Chondrocyte (in vitro differentiated cells): ENCODE measurements at places on chromosomes 3 and 15. TPM values are rescaled to one million over a fixed set of nuclear protein-coding genes. Genes with fewer than 3 reads are reported as not detected.

The APH1B gene
- 12.0 to 20.1 TPM (median 17.4 TPM) in 3 replicates for total RNA-seq

The ELL3 gene
- 3.3 to 8.6 TPM (median 3.6 TPM) in 3 replicates for total RNA-seq

The GNB4 gene
- 73.8 to 77.6 TPM (median 75.9 TPM) in 3 replicates for total RNA-seq

The CSK gene
- total RNA-seq, result 39.9 to 47.4 TPM (median 41.5 TPM) in 3 replicates

The DUOXA2 gene
- total RNA-seq, result not detected in 3 replicates

The NR1I2 gene
- total RNA-seq, result not detected in 3 replicates

The ZNF445 gene
- 17.5 to 22.8 TPM (median 20.4 TPM) in 3 replicates for total RNA-seq

The IL17RC gene
- 20.8 to 26.4 TPM (median 21.3 TPM) in 3 replicates for total RNA-seq

The ZIC4 gene
- total RNA-seq, result 1.7 to 10.2 TPM (median 1.7 TPM) in 3 replicates

The ACTRT3 gene
- total RNA-seq, result 3.6 to 5.7 TPM (median 4.6 TPM) in 3 replicates

DNA sequence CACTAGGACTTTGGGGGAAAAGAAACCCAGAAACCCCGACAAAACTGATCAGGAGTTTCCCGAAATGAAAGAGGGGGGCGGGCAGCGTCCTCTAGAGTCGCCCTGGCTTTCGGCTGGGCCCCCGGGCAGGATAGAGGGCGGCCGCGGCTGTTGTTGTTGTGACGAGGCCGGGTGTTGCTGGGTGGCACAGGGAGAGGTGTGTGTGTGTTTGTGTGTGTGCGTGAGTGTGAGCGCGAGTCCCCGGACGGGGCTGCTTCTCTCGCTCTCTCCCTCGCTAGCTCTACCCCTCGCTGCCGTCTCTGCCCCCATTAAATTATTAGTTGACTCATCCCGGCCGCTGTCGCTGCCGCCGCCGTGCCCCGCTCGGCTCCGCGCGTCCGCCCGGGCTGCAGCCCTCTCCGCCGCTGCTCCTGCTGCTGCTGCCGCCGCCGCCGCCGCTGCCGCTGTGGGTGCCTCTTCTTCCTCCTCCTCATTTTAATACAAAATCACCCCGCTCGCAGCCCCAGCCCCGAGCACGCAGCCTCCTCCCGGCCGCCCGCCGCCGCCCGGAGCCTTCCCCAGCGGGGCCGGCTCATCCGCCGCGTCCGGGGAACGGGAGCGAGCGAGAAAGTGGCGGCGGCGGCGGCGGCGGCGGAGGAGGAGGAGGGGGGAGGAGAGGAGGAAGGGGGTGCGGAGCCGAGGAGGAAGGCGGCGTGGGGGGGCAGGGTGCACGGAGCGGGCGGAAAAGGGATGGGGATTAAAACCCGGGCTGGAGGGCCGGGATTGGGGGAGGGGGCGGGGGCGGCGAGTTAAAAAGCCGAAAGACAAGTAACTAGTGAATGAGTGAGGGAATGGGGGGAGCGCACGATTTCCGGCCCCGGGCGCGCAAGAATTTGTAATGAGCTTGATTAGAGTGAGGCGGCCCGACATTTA, at the start of gene SATB1:
SATB1 (minus strand) TSS at position 611 of the 912 bp plus-strand sequence. CDS start 4,372 bp downstream, outside the sequence.
- H3K4me3 ChIP-seq, result peak within 1 kb of the TSS; percentile 78
- peak within 1 kb of the TSS; percentile 59 for H3K27ac ChIP-seq
- peaks cover 21% of the 10 kb centered on the region for H3K27me3 ChIP-seq
- no peaks in the 10 kb centered on the region for H3K36me3 ChIP-seq
- peak; percentile 71 for DNase-seq
- peaks cover 13% of the 10 kb centered on the region for H3K4me1 ChIP-seq

GRCh38 chr15:89647191-89647851, 7.9 kb downstream of the KIF7 start:
- H3K4me3 ChIP-seq, result no peak overlapping the region
- no peak overlapping the region for H3K27ac ChIP-seq
- no peaks in the 10 kb centered on the region for H3K27me3 ChIP-seq
- peaks cover 5% of the 10 kb centered on the region for H3K4me1 ChIP-seq
- H3K36me3 ChIP-seq, result peaks cover 22% of the 10 kb centered on the region

DNA sequence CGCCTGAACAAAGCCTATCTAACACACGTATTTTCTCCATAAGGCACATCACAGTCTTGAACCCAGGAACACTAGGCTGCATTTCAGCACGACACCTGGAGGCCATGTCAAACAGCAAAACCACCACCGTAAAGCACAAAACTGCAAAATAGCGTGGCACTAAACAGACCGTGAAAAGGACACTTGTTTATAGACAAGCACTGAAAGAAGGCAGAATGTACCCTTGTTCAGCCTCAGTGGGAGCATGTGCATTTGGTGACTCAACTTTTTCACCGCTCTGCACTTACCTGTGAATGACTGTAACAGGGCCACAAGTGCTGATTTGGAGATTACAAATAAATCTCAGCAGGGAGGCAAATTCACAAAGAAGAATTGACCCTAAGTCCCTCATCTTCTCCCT, 80.8 kb downstream of the ISG20 start:
- H3K27me3 ChIP-seq, result peaks cover 4% of the 10 kb centered on the region
- no peak overlapping the region for H3K4me3 ChIP-seq
- H3K36me3 ChIP-seq, result peaks cover 2% of the 10 kb centered on the region
- no peak for DNase-seq
- no peak overlapping the region for H3K27ac ChIP-seq
- peaks cover 13% of the 10 kb centered on the region for H3K4me1 ChIP-seq

GRCh38 chr3:196842567-196843434, 24.9 kb upstream of the SENP5 start:
- H3K4me1 ChIP-seq, result no peaks in the 10 kb centered on the region
- H3K27ac ChIP-seq, result no peak overlapping the region
- H3K4me3 ChIP-seq, result no peak overlapping the region
- DNase-seq, result no peak
- no peaks in the 10 kb centered on the region for H3K27me3 ChIP-seq

DNA sequence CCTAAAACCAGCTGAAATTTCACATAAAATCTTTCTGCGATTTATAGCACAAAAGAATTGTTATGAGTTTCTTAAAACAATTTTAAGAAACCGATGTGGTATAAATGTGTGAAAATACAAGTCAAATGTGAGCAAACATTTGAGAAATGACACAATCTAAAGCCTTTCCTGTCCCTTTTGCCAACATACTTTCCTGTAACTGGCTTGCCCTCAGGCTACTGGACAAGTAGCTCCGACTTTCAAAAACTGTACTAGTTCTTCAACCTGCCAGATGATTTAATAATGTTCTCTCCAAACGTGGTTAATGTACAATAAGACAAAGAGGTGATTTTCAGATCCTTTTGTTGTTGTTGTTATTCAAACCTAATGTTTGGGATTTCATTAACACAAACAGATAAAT, 105.9 kb upstream of the ARHGEF26 start:
- H3K36me3 ChIP-seq, result no peaks in the 10 kb centered on the region
- no peaks in the 10 kb centered on the region for H3K4me1 ChIP-seq
- H3K27ac ChIP-seq, result no peak overlapping the region
- H3K27me3 ChIP-seq, result no peaks in the 10 kb centered on the region
- no peak for DNase-seq

GRCh38 chr3:98644168-98644567, 50.8 kb upstream of the CPOX start:
- no peaks in the 10 kb centered on the region for H3K4me1 ChIP-seq
- no peak for DNase-seq
- no peak overlapping the region for H3K4me3 ChIP-seq
- H3K36me3 ChIP-seq, result peaks cover 4% of the 10 kb centered on the region

DNA sequence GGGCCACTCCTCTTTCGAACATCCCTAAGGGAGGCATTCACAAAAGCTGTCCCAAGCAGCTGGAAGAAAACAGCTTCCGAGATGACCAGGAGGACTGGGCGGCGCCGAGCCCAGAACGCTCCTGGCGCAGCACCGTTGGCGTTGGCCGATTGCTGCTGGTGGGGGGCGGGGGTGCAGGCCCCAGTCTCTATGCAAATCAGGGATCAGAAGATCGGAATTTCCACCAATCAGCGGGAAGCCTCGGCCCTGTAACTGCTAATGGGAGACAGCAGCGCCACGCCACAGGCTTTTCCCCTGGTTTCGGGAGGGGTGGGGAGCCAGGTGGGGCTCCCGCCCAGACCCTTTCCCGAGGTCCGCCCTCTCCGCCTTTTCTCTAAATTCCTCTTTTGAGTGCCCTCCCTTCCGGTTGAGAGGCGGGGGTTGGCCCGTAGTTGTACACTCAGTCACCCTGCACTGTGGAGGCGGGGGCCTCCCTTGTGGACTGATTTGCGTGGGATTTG, 27.0 kb downstream of the HMCES start:
- no peaks in the 10 kb centered on the region for H3K27me3 ChIP-seq
- peak overlapping the region; percentile 48 for H3K4me3 ChIP-seq
- H3K27ac ChIP-seq, result peak overlapping the region; percentile 49
- peaks cover 36% of the 10 kb centered on the region for H3K4me1 ChIP-seq

GRCh38 chr15:94383041-94383440, 151.7 kb downstream of the MCTP2 start:
- H3K4me1 ChIP-seq, result no peaks in the 10 kb centered on the region
- DNase-seq, result no peak
- no peak overlapping the region for H3K27ac ChIP-seq
- no peak overlapping the region for H3K4me3 ChIP-seq

DNA sequence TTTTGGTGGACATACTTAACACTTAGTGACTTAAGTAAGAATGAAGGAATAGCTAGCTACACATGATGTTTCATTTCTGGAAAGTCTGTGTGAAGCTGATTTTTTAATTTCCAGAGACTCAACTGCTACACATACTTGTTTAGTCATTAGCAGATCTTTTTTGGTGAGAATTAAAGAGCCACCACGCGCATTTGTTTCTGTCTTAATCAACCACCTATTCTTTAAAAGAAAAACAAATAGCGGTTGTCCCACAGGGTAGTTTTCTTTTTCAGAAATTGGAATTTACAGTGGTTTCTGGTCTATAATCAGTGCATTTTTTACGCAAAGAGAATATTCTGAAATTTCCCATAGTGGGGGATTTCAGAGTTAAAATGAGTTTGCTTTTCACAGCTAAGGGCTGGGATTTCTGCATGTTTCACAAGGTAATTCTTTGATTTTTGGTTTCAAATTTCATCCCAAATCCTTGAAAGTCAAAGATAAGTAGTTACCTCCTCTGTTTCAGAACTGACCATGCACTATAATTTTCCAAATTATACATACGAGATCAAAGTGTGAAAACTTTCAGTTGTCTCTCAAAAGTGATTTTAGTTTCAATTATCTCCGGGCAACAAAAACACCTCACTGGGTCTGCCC, 631.0 kb upstream of the GRM7 start:
- H3K4me1 ChIP-seq, result no peaks in the 10 kb centered on the region
- no peak for DNase-seq
- no peak overlapping the region for H3K4me3 ChIP-seq
- H3K36me3 ChIP-seq, result no peaks in the 10 kb centered on the region

DNA sequence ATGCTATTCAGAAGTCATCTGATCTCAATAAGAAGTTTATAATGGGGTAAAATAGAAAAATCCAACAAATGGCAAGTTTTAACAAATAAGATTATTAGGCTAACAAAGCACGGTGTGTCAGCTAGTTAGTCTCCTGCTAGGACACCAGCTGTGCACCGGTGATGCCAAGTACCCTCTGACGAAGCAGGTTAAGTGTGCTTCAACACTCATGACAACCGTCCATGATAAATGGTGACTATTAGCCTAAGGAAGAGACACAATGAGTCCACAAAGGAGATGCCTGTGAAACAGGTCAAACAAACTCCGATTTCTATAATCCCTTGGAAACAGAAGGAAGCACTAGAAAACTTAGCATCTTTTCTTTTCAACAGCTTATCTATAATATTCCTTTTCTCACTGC, 36.5 kb downstream of the ATP13A3 start:
- peaks cover 3% of the 10 kb centered on the region for H3K4me1 ChIP-seq
- DNase-seq, result no peak
- H3K4me3 ChIP-seq, result no peak overlapping the region
- no peak overlapping the region for H3K27ac ChIP-seq
- no peaks in the 10 kb centered on the region for H3K27me3 ChIP-seq
- H3K36me3 ChIP-seq, result peaks cover 39% of the 10 kb centered on the region

DNA sequence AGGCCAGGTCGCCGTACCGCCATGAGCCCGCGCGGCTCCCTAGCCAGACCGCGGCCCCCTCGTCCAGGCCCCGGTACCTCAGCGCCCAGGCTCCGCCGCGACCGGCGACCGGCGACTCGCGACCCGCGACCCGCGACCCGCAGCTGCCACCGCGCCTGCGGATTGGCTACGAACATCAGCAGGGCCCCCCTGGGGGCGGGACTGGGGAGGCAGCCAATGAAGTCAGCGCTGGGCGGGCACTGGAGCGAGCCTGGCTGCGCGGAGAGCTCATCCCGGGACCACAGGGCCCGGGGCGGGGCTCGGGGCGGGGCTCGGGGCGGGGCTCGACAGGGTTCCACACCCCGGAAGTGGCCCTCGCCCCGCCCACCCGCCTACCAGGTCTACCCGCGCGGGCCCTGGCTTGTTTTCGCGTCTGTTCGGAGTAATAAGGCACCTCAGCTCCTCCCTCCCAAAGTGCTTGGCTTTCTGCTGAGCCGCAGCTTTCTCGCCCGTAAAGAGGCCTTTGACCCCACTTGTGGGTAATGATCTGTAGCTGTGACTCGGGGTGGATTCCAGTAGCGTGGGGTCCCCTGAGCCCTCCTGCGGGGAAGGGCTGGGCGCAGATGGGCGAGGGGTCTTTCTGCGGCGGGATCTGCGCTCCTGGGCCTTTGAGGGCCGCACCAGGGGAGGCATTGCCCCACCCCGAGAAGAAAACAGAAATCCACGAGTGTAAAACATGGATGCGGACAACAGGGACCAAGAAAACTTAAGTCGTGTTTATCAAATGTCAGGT, at the start of gene LYSMD4:
LYSMD4 (minus strand) TSS at position 170 of the 772 bp plus-strand sequence. CDS start 1,438 bp downstream, outside the sequence.
- H3K27me3 ChIP-seq, result no peaks in the 10 kb centered on the region
- peak; percentile 98 for DNase-seq
- peaks cover 31% of the 10 kb centered on the region for H3K4me1 ChIP-seq
- peak within 1 kb of the TSS; percentile 81 for H3K4me3 ChIP-seq
- H3K36me3 ChIP-seq, result peaks cover 2% of the 10 kb centered on the region

- H3K36me3 ChIP-seq, result no peaks in the 10 kb centered on the region
- no peak overlapping the region for H3K4me3 ChIP-seq
- peaks cover 3% of the 10 kb centered on the region for H3K27me3 ChIP-seq
- no peak for DNase-seq
- peaks cover 6% of the 10 kb centered on the region for H3K4me1 ChIP-seq
Measured at GRCh38 chr15:99965376-99965775, 232.1 kb upstream of the LYSMD4 start.

- DNase-seq, result no peak
- H3K4me1 ChIP-seq, result peaks cover 12% of the 10 kb centered on the region
- peaks cover 56% of the 10 kb centered on the region for H3K27me3 ChIP-seq
- H3K27ac ChIP-seq, result no peak overlapping the region
Measured at GRCh38 chr3:128429751-128430150, 36.9 kb downstream of the DNAJB8 start.

DNA sequence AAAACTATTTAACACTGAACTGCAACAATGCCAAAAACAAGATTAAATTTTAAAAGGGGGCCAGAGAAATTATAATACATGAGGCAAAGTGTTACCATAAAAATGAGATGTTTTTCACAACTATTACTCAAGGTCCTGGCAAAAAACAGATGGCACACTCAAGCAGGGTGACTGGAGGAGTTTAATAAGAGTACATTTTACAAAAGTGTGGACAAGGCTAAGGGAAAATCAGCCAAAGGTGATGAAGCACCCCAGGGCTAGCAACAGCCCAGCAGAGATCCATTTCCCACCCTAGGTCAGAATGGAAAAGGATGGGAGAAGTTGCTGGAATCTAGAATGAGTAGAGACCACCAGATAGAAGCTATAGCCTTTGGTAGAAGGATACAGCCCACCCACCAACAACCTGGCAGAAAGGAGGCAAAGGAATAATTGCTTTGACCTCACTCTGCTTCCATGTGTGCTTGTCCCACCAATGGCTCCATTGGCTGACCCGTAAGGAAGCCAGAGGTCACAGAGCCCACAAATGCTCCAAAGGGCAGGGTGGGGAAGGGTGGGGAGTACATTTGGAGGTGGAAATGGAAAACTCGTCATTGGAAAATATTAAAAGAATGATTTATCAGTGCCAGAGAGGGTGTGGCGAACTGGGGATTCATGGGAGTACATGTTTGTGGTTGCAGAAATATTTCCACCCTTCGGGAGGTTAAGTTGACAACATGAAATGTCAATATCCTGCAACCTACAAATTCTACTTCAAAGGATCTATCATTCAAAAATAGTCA, 161.0 kb upstream of the UBE2E2 start:
- no peak overlapping the region for H3K27ac ChIP-seq
- H3K4me1 ChIP-seq, result peaks cover 43% of the 10 kb centered on the region
- peaks cover 12% of the 10 kb centered on the region for H3K36me3 ChIP-seq
